ENCODE measurements at places on chromosomes 7 and 10.

- DNase-seq = no peak
Observed at GRCh38 chr7:149822353-149822943, 15.7 kb upstream of the ZNF862 start.

DNA sequence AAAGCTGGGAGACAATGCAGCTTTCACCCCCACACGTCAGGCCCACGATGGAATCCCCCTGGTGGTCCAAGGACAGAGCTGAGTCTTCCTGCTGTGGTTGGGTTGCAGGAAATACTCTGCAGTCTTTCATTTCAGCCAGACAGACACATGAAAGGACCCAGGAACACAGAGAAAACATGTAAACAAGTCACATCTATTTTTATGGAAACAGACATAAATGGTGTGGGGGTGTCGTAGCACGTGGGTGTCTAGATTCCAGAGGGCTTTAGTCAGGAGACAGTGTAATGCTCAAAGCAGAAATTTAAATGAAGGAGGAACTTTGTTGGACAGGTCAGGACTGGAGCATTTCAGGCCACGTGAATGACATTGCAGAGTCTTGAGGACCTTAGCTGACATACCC lies 444.6 kb downstream of the SUGCT start:
- DNase-seq = no peak

DNA sequence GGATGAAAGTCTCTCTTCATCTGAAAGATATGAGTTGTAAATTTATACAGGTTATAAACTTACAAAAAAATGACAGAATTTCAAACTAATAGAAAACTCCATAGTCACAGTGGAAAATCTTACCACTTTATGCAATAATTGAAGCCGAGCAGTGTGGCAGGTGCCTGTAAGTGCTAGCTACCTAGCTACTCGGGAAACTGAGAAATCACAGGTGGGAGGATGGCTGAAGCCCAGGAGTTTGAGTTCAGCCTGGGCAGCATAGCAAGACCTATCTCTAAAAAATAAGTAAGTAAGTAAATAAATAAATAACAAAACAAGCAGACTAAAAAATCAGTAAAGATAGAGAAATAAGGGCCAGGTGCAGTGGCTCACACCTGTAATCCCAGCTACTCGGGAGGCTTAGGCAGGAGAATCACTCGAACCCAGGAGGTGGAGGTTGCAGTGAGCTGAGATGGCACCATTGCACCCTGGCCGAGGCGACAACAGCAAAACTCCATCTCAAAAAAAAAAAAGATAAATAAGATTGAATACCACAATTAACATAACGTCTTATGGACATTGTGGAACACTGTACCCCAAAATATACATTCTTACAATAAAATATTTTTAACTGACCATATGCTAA lies 61.9 kb downstream of the TRIM24 start:
- no peak for DNase-seq

GRCh38 chr7:42244828-42245227 lies 7.8 kb upstream of the GLI3 start:
- peak; percentile 29 for DNase-seq

- no peak for DNase-seq
Observed at GRCh38 chr10:19245889-19246752, 197.5 kb downstream of the MALRD1 start.

- DNase-seq = peak; percentile 42
Observed at GRCh38 chr10:21810582-21811244, 192.8 kb downstream of the DNAJC1 start.

DNA sequence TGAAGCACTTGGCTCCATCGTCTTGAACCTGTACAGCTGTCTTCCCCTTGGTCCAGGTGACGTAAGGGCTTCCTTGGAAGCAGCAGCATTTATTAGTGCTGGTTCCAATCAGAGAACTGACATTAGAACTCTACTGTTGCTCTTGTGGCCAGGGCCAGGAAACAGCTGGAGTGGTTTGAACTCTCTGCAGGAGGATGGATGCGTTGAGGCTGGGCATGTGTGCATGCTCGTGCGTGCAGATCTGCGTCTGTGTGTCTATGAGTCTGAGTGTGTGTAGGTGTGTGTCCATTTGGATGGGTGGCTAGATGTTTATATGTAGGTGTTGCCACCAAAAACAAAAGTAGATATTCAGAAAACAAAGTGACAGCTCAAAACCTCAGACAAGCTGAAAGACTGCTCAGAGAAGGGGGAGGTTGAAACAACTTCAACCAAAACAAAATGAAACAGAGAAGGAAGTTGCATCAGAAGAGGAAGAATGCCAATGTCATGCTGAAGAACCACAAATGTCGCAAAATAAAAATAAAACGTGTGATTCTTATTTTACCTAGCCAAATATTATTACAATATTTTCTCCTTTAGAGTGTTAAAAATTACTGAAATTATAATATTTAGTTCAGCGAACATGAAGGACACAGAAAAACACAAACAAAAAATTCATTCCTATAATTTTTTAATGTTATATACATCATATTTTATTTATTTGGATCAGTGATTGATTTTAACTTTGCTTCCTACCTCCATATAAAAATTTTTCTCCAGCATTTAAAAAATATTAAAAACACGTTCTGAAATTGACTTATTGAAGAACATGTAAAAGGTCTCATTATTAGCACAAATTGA lies 96.1 kb upstream of the MKLN1 start:
- no peak for DNase-seq

Data from RWPE1 (cell line).